G401 (cell line): ENCODE measurements at places on chromosomes 4 and X.
A peak's percentile ranks its signal among the peaks of the same experiment; 100 is the strongest.

GRCh38 chrX:28351801-28352200, 235.4 kb upstream of the IL1RAPL1 start:
- DNase-seq: no peak

- no peak for DNase-seq
Observed at GRCh38 chr4:14091966-14092365, 464.4 kb upstream of the BOD1L1 start.

DNA sequence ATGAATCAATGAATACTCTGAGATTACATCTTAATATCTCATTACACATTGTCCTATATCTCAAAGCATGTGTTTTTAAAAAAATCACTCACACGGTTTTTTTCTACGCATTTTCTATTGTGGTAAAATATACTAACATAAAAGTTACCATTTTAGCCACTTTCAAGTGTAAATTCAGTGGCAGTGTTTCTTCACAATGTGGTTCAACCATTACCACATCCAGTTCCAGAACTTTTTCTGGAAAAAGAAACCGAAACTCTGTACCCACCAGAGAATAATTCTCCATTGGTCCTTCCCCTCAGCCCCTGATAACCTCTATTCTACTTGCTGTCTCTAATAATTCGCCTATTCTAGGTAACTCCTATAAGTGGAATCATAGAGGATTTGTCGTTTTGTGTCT, 35.3 kb upstream of the ACSL1 start:
- no peak for DNase-seq

DNA sequence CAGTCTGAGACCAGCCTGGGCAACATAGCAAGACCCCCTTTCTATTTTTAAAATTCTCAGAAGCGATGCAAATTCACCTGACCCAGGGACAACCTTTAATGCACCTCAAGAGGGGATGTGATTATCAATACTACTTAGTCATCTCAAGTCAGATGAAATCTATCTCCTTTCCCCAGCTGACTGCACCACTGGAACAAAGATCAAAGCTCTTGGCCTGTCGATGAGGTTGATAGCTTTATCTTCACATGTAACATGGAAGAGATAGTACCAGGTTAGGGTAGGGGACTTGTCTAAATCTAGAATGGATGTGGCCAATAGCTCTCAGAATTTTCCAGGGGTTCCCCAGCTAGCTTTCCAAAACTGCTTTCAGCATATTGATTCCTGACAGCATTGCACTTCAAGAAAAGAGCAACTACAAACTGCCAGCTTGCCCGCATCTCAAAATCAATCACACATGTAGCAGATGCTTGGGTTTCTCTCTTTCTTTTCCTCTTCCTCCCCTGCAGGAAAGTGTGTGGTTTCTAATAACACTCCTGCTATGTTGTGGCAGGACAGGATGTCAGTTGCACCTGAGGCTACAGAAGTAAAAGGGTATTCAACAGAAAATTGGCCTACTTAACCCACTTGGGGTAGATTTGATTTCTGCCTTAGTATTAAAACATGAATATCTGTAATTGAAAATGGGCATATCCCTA, 12.2 kb upstream of the TMEM164 start:
- no peak for DNase-seq

GRCh38 chrX:113033966-113034680, 193.5 kb upstream of the AMOT start:
- no peak for DNase-seq

DNA sequence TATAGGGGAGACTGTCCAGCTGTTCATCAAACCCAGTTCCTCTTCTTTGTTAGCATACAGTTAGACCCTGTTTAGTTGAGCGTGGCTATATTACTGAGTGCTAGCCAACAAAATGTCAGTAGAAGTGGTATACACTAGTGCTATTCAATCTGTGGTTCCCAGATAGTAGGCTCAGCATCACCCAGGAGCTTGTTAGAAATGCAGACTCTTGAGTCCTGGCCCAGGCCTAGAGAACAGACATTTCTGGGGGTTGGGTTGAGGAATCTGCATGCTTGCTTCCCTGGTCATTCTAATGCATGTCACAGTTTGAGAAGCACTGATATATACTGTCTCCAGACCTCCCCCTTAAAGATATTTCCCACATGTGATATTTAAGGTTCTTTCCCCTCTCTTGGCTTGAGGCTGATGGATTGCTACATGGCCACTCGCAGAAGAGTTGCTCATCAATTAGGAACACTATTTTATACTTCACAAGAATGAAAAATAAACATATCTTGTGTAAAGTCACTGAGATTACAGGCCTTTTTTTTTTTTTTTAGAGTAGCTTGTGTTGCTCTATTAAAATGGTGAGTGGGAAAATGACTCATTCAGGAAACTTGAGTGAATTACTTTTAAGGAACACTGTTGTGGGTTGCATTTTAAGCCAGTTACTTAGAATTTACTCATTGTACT, 289.0 kb downstream of the STIM2 start:
- no peak for DNase-seq

DNA sequence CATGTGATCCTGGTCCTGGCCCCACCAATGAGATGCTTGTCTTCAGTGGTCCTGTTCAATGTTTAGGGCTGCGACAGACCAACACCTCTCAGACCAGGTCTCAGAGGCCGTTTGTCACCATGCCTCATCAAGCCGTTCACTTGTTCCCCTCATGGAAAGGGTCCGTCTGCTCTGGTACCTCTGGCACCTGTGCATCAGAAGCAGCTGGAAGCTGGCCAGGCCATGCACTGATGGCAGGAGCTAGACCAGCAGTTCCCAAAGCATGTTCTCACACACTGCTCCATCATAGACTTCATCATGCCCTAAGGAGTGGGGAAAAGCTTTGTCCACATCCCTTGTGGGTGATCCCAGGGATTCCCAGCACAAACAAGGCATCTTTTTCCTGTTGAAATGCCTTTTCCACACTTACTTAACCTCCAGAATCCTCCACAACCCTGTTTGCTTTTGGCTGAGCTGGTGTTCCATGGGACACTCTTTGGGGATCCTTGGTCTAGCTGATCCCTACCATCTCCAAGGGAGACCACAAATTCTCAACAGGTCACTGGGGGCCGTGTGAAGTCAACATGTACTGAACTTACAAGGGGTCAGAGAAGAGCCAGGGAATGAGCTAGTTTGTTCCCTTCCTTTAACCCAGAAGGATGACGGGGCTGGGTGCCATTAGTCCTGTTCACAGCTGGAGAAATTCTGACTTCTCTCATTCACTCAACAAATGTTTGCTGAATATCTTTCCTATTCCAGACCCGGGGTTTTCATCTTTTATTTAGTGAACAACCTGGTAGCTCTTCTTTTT, 21.8 kb downstream of the SH3TC1 start:
- DNase-seq: no peak

GRCh38 chr4:77852892-77853495, 9.6 kb upstream of the MRPL1 start:
- no peak for DNase-seq

DNA sequence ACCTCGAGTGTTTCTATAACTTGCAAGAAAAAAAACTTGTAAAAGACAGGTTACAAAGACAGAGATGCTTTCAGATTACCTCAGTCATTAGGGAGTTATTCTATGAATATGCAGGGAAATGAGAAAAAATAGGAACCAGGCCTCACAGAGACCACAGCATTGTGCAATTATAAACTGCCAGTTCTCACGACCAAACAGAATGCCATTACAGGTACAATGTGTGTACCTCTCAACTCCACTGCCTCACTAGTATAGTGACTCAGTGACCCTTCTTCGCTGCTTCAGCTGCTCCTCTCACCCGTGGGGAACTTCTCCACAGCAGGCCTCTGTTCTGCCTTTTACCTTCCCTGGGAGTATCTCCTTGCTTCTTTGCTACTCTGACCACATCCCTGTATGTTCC, 2.3 kb upstream of the HTATSF1 start:
- no peak for DNase-seq

DNA sequence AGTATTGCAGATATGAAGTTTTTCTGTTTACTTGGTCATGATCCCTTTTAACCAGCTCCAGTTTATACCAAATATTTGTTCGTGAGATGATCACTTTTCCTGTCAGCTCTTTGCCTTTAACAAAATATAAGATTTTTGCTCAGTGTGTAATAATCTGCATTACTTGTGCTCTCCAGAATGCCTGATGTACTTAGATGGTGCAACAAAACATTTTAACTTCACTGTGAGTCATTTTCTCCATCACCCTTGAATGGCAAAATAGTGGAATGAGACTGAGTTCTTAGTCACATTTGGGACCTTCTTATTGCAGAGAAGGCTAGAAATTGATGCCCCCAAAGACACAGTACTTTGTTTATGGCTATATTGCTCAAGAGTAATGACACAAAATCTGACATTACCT, 252.0 kb downstream of the FRMPD4 start:
- DNase-seq: no peak

DNA sequence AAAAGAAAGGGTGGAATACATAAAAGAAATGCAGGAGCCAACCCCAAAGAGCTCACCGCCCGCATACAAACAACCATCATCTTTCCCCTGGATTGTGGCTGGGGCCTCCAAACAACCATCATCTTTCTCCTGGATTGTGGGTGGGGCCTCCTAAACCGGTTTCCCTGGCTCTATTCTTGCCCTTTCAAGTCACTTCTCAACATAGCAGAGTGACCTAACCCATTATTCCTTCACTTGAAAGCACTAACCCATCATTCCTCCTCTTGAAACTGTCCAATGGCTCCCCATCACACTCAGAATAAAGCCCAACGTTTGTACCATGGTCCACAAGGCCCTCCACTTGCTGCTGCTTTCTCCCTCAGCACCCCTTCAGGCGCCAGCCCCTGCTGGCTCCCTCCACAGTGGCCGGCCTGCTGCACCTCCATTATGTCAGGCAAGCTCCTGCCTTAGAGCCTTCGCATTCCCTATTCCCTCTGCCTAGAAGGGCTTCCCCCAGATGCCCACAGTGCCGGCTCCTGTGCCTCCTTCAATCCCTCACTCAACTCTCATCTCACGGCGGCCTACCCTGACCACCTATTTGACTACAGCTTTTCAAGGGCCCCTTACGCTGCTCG, 24.1 kb downstream of the SMIM43 start:
- DNase-seq: no peak

- peak; percentile 43 for DNase-seq
Observed at GRCh38 chrX:57906790-57907189, 3.5 kb downstream of the ZXDA start.

DNA sequence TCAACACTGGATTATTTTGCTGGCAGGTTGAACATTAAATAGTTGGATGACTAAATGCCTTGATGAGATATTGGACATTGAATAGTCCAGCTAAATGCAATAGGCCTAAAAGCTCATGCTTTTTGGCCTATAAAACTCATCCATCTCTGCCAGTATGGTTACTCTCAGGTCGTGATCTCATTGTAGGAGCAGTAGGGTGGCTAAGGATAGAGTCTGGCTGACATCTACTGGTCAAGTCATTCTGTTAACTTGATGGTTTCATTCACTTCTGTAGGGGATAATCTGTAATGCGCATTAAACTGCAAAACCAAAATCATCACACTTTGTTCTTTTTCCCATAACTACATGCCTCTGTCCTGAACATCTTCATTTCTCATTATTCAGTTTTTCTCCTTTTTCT, 227.0 kb downstream of the DKK2 start:
- DNase-seq: peak; percentile 32

GRCh38 chr4:185567381-185568376, 32.4 kb upstream of the PDLIM3 start:
- peak; percentile 61 for DNase-seq

DNA sequence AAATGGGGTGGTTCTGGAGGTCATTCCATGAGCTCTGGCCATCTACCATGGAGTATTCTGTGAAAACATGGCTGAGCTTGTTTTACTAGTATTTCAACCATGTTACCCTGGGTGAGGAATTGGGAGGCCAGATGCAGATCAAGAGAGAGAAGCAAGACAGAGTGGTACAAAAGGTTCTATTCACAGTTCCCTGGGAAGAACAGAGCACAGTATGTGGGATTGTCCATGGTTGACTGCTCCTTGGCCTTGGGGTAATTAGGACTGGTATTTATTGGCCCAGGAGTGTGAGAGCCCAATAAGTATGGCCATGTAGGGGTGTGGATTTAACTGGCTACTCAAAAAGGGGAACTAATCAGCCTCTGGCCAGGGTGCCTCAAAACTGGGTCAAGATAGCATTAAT, 239.7 kb upstream of the GATB start:
- no peak for DNase-seq

DNA sequence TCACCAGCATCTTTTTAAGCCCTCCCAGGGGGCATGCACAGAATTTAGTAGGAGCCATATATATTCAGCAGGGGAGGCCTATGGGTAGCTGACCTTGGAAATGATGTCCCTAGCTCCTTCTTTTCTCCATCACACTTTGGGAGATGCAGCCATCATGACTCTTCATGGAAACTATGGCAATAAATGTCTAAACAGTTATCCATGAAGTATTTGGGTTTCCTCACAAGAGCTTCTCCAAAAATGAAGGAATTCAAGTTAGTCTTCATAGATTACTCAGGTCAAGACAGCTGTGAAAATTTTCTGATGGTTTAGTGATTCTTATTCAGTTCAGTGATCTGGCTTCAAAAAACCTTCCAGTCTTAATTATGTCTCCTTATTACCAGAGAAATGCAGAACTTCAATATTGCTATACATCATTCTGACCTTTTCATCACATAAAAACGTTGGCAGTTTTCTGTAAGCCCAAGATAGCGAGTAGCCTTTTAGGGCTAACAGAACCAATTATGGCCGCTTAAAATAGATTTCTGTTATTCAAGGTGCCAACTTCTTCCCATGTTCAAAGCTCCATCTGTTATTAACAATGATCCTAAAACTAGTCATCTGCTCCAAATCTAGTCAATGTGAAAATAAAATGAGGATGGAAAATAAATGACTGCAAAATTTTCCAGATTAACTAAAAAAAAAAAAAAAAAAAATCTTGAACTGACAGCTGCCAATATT, 52.5 kb downstream of the TMEM156 start:
- peak; percentile 62 for DNase-seq

DNA sequence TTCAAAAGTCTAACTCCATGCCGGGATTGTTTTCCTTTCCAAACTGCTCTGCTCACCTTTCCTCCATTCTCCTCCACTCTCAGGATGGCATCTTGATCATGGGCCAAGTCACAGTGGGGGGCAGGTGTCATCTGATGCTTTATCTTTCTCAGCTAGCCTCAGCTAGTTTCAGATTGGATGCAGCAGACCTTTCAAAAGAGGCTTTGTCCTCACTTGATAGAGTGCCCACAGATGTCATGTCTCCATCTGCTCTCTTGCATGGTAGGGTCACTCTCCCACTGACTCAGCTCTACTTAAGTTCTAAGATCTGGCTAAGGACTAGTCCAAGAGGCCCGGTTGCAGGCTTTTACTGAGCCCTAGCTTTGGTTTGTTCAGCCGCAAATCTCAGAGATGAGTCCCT, 341.8 kb upstream of the GALNT7 start:
- DNase-seq: no peak

DNA sequence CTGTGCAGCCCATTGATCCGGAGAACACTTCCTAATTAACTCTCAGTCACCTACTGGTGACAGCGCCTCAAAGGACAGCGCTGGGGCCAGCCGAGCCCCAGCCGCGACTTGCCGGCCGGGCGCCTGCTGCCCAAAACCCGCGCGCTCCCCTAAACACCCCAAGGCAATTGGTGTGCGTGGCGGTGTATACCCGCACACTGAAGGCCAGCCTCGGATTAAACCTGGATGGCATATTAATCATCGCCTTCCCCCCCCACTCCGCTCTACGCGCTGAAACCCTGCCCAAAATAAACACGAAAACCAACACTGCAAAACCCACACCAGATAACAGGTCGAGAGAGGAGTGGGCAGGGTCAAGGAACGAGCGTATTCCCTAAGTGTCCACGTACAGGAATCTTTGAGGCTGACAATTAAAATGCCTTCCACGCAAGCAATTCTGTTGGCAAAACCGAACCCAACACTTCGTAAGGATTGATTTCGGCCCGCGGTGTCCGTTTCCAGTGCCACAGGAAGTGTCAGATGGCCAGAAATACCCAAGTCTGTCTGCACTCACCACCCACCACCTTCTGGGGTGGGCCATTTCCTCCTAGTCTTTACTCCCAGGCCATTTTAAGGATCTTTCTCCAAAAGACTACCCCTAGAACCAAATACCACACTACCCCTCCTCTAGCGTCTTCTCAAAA, 2.7 kb downstream of the BCOR start:
- DNase-seq: no peak
